ENCODE measurements at places on chromosomes 4 and X.

GRCh38 chrX:30577362-30577991, at the start of gene TASL:
TASL (minus strand) TSS chrX:30577766; CDS start chrX:30560355, 17,411 bp downstream.
- no peak for DNase-seq

DNA sequence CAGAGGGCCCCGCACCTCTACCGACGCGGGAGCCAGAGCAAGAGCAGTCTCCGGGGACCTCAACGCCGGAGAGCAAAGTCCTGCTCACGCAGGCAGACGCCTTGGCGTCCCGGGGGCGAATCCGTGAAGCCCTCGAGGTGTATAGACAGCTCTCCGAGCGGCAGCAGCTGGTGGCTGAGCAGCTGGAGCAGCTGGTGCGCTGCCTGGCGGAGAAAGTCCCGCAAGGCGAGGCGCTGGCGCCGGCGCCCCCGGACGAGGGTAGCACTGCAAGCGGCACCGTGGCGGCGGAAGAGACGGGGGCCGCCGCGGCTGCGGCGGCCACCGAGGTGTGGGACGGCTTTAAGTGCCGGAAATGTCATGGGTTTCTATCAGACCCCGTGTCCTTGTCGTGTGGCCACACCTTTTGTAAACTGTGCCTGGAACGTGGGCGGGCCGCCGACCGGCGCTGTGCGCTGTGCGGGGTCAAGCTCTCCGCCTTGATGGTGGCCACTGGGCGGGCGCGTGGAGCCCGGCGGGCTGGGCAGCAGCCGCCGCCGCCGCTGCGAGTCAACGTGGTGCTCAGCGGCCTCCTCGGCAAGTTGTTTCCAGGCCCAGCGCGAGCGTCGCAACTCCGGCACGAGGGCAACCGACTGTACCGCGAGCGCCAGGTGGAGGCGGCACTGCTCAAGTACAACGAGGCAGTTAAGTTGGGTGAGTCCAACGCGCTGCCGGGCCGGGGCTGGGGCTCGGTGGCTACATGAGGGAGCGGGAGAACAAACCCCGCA, 672 bp downstream of the LONRF3 start:
- no peak for DNase-seq

DNA sequence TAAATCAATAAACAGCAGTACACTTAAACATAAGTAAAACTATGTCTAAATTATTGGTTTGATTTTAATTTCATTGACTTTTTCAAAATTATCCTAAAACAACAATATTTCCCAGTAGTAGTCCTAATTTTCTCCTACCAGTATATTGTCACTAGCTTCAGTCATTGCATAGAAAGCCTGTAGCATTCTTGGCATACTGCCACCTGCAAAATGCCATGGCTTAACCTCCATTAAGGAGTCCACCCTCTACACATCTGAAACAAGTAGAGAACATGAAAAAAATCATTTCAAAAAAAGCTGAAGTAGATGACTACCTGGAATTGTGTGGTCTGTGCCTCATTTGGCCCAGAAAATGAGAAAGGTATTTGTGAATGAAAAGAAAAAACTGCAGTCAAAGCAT, 348.5 kb downstream of the INPP4B start:
- DNase-seq: no peak

- no peak for DNase-seq
Observed at GRCh38 chrX:124401696-124402095, 55.3 kb downstream of the SH2D1A start.

DNA sequence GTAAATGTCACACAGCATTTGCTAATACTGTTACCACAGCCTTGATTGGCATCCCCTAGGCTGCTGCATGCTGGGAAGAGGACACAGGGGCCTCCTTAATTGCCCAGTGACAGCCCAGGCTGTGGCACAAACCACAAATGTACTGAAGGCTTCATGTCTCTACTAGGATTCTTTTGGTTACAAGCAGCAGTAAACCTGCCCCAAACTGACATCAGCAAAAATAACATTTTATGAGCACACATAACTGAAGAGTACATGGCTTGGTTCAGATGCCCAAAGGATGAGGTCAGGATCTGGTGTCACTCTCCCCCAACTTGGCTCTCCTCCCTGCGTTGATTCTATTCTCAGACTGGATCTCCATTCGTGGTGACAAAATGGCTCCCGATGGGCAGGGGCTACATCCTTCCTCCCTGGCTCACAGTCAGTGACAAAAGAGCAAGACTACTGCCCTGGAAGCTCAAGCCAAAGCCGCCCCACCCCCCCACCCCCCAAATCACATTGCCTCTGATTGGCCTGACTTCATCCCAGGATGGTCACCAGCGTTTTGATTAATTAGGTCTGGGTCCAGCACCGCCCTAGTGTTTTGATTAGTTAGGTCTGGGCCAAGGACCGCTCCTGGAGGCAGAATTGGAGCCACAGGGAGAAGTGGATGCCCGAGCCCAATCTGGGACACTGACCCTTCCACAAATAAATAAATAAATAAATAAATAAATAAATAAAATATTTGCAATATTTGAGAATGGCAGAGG, 180.5 kb upstream of the RBPJ start:
- DNase-seq: no peak

GRCh38 chr4:94957030-94957429, 199.3 kb downstream of the BMPR1B start:
- DNase-seq: no peak

GRCh38 chr4:8739317-8739716, 132.3 kb downstream of the HMX1 start:
- no peak for DNase-seq

Measured in NCI-H187 (cell line).